ENCODE measurements at places on chromosomes 12 and 14.

DNA sequence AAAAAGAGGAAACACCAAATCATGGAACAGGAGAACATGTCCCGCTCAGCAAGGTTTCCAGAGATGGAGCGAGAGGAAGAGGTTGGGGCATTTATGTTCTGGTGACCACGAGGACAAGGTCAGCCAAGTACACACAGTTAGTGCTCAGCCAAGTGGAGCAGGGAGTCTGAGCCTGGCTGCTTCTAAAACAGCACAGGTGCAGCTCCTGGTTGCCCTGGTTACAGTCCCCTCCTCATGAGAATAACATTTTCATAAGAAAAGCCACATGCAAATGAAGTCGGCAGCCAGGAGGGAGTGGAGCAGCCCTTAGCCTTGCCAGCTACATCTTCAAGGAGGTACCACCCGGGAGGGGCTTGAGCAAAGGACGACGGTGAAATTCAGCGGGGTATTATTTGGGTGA lies 81.8 kb downstream of the NOS1 start:
- no peak for DNase-seq

- DNase-seq = no peak
These were observed 941.9 kb downstream of the NRXN3 start for GRCh38 chr14:79111987-79112501.

GRCh38 chr12:104273503-104273902 lies 30.0 kb upstream of the EID3 start:
- DNase-seq = no peak

DNA sequence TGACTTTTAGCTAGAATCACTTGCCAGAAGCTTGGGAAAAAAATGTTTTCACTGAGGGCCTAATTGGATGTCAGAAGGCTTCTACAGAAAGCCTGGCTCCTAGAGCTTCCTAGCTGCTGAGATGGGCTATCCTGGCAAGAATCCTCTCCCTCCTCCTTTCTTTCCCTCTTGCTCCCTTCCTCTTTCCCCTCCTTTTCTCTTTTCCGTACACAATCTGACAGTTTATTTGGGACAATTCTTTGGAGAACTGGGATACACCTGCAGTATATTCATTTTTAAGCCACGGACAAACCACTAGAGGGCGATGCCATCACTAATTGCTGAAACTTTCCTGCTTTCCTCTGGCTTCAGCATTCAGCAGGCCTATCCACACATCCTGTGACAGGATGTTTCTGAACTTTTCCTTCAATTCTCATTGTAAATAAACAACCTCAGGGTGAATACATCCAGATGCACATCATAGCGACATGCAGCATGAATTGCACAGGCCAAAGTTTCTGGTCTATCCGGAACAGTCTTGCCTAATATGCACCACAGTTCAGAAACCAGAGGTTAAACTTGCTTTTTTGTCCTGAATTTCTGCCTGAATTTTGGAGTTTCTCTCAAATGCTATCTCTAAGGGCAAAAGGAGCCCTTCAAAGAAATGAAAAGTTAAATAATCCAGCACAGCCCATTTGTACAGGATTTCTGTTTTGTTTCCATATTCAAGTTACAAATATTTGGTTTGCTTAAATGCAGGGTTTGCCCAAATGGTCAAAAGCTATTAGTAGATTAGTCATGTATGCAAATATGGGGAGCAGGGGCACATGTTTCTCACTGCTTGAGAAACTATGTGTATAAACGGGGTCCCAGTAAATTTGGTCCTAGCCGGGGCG lies 142.8 kb downstream of the PAWR start:
- peak; percentile 28 for DNase-seq

DNA sequence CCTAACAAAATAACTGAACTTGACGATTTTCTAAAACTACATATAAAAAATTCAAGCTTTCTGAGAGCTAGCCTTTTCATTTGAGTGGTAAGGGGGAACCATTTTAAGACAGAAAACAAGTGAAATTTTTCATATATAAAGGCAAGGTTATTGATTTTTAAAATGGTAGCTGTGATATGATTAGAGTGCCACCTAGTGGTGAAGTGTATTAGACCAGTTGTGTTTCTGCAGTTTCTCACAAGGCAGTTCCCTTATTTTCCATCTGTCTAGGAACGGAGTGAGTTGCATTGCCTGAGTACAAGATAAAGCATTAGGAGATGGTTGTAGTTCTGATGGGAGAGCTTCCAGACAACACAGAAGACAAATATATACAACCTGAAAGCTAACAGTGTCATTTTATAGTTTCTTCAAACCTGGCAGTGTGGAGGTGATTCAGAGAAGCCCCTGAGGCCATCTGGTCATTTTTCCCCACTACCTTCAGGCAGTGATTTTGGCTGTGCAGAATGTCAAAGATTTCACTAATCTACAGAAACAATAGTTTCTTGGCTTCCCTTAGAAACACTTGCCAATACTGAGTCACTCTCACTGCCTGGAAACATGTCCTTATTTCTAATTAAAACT lies 180.8 kb downstream of the C12orf50 start:
- DNase-seq = peak; percentile 50

DNA sequence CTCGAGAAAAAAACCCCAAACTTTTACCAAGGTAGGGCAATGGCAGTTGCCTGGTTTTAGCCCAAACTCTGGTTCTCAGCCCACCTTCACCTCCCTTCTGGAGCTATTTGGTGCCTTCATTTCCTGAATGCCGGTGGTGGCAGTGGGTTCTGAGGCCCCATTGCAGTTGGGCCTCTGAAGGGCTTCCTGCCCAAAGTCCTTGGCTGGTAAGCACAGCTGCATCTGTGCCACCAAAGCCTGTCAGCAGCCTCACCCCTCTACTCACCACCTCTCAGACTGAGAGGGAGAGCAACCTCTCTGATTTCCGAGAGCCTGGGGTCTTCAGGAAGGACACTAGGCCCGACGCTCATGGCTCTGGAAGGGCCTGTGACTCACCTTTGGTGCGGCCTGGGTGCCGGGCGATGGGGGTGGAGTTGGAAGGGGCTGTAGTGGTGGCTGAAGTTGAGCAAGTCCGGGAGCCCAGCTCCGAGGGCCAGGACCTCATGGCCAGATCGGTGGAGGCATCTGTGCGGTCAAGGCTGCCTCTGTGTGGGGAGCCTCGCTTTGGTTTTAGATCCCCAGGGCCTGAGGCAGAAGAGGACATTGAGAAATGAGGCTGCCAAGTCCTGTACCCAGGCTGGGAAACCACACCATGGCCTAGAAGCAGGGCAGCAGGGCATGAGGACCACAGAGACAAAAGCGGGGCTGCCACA lies 38.6 kb upstream of the GPR68 start:
- no peak for DNase-seq

GRCh38 chr14:63899953-63900352 lies 47.1 kb downstream of the SYNE2 start:
- DNase-seq = peak; percentile 71

DNA sequence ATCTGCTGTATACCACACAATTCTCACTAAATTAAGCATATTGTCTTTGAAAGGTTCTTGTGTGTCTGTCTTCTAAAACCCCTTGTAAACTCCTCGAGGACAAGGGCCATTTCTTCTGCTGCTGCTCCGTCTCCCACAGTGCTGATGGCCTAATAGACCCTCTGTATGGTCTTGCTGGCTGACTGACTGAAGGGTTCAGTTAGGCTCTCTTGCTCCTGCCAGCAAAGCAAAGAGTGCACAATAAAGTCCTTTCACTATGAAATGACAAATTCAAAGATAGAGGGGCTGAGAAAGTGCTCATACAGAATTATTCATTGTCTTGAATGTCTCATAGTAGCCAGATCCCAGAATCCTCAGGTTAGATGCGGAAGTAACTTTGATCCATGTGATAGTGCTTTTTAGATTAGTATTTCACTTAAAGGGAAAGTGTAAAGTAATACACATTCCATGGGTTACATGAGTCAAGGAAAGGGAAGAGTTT lies 14.2 kb upstream of the RIOX1 start:
- no peak for DNase-seq

- no peak for DNase-seq
These were observed 2.9 kb downstream of the SP7 start for GRCh38 chr12:53333289-53333688.

DNA sequence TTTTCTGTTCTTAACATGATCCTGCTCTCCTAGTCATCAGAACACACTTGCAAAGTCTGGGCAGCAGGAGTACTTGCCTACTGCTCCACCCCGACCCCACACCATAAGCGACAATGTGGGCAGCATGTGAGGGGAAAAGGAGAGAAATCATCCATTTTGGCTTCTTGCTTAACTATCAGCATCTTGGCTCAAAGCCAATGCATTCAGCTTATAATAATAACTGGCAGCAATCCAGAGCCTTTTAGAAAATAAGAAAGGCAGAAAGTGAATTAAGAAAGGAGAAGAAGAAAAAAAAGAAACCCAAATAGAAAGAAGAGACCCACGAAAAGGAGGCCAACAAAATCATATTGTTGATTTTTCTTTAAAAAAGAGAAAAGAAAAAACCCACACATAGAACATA lies 930.8 kb downstream of the BCL11B start:
- DNase-seq = no peak

- no peak for DNase-seq
These were observed 95.5 kb upstream of the DCN start for GRCh38 chr12:91278126-91278525.

DNA sequence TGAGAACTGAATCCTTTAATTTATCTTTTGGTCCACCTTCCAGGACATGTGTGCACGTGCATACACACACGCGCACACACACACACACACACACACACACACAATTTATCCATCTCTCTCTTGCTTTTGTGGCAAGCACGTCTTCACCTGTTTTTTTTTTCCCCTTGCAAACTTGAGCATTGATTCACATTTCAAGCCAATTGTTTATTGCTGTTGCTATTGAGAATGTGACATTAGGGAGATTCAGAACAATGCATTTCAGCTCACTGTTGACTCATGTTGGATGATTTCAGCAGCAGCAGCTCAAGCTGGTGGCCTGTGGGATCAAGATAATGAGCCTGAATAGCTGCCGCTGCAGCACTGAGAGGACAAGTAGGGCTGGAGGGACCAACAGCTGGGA lies 128.9 kb downstream of the SNAPC1 start:
- DNase-seq = no peak

DNA sequence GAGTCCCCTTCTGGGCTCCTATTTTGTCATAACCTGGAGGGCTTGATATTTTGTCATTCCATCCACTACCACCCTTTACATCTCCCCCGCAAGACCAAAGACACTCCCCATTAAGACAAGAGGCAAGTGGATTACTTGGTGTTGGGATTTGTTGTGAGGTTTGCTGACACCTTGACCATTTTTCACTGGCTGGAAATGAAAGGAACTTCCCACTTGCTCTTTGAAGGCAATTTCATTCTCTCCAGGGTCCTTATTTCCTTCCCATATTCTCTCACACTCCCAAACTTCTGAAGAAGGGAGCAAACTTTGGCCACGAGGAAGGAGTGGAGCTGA lies 14.9 kb downstream of the AGAP2 start:
- DNase-seq = no peak

GRCh38 chr12:120711411-120711810 lies 1.2 kb downstream of the UNC119B start:
- DNase-seq = no peak

GRCh38 chr12:3055704-3056467 lies 21.3 kb upstream of the TSPAN9 start:
- DNase-seq = no peak

DNA sequence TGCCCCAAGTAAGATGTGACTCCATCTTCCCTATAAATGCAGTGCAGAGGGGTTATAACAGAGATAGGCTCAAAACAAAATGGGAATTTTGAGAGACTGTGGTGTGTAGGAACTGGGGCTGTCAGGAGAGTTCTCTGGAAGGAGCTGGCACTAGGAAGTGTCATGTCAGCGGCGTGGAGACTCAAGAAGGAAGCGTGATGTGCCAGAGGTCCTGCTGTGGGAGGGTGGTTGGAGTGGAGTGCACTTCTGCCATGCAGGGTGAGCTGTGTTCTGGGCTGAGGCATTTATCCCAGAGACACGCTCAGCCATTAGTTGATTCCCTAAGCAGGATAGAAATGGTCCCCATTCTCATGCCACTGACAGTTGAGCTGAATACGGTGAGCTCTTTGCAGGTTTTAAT lies 19.0 kb downstream of the GLT1D1 start:
- DNase-seq = peak; percentile 33

- DNase-seq = peak; percentile 48
These were observed 5.4 kb downstream of the SAMD4A start for GRCh38 chr14:54572316-54572715.

DNA sequence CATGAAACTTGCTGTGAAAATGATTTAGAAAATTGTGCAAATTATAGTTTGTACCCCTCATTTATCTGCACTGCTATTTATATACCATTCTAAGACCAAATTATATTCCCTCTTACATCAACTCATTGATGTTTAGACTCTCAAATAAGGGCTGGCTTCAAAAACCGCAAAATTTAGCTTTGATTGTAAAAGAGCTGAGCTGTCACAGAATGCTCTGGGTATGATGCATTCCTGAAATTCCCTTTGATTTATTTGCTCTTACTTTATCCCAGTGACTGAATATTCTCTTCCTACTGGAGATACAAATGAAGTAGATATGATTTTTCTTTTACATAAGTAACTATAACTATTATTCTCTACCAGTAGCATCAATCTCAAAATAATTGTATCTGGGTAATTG lies 78.0 kb upstream of the TMTC2 start:
- DNase-seq = no peak

- peak; percentile 42 for DNase-seq
These were observed 13.3 kb upstream of the BTG1 start for GRCh38 chr12:92158796-92159439.

DNA sequence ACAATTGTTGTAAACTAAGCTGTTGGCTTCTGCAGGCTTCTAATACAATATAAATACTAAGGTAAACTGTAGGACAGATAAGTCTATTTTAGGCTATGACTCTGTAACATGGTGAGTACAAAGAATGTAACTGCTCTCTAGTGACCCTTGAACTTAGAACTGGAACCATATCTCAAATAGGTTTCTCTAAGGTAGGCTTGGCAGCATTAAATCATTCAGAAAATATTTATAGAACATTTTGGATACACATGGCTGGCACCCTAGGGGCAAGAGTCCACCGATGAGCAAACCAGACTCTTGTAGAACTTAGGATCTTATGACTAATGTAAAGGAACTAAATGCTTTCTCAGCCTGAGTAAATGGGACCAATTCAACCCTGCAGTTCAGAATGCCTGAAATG lies 19.4 kb upstream of the SLC25A3 start:
- DNase-seq = no peak

DNA sequence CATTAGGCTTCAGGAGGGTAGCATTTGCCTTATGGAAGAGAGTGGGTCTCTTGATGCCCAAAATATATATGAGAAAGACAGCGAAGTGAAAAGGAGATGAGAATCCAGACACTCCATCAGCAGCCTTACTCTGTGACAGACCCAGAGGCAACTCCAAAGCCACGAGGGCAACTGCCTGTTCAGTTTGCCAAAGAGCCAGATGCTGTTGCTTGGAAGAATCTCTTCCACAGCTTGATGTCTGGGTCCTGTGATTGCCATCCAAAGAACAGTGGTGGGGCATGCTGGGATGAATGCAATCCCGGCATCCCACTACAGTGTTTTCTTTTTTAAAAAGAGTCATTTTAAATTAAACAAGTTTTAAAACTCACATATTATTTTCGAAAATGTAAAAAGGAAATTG lies 10.9 kb upstream of the OTX2 start:
- DNase-seq = no peak

GRCh38 chr14:103880348-103881267 lies 33.2 kb upstream of the PPP1R13B start:
- DNase-seq = peak; percentile 63
